ENCODE measurements at places on chromosomes 7 and 10. TPM values are rescaled to one million over a fixed set of nuclear protein-coding genes. Genes with fewer than 3 reads are reported as not detected.

DNA sequence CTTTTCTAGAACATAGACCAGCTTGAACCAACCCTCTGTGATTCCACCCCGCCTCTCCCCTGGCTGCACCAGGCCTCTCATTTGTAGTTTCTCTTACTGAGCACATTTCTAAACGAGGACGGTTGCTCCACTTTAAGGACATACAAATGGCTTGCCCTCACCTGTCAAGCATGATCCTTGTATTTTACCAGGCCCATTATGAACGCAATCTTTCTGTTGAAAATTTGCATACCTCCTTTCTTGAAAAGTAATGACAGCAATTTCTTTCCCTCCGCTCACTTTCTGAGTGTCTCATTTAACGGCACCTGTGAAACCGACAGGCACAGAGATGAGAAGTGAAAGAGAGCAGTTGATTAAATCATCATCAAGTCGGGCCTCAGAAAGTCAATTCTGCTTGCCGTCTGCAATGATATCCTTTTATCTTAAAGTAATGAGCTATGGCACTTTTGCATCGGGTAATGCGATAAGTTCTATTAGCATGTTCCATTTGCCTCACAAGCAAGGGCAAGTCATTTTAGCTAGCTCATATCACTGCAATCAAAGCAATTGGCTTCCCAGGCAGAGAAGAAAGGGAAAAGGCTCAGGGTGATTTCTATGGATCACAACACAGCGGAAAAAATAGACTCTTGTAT, 705.6 kb upstream of the GALNT17 start:
- DNase-seq, result no peak

- DNase-seq, result no peak
Observed at GRCh38 chr10:24210501-24210900, 1.6 kb downstream of the KIAA1217 start.

Gene TSPAN13
- 20.9 TPM for total RNA-seq

DNA sequence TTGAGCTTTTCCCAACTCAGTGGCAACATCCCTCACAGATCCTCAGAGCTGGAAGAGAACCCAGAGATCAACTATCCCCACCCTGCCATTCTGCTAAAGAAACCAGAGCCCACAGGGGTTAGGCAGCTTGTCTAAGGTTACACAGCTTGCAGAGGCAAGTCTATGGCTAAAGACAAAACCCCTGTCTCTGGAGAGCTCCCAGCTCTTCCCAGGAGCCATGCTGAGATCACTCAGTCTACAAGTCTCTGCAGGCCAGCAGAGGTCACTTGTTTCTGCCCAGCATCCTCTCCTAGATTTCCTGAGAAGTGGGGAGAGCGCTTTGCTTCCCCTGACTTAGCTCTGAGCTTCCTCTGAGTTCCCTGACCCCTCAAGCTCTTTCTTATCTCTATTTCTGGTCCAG, 28.5 kb upstream of the LOXL4 start:
- no peak for DNase-seq

DNA sequence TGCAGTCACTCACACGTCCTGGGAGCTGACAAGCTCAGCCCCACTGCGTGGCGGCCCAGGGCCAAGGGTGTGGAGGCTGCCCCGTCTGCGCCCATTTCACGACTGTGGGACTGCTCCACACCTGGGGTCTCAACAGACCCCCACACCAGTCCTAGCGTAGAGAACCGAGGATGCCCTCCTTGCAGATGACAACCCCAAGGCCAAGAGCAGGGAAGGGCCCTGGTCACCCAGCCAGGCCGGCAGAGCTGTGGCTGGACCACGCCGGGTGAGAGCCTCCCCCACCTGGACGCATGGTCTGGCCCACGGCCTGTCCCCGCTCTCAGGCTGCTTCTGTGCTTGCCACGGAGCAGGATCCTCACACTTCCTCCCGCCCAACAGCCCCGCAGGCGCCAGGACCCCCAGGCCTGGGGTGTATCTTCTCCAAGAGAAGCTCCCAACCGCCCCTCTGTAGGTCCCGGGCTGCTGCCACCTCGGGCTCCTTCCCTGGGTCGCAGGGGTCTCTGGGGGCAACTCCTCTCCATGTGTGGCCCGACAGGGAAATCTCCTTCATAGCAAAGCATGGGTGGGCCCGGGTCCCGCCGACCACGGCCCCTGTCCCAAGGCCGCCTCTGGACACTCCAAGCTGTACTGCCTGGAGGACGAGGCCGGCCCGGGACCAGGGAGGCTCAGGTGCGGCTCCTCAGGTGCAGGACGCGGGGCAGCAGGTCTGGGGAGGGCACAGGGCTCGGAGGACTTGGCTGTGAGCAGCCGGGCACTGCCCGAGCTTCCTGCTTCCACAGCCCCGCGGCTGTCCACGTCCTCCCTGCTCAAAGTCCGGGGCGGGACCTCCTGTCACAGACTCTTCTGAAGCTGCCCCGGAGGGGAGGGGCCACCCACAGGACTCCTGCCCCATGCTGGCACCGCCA, 88.8 kb downstream of the FOXL3 start:
- DNase-seq, result peak; percentile 47

Gene FRMD4A
- total RNA-seq, result 55.9 TPM

GRCh38 chr10:78556705-78557432, 511.9 kb upstream of the ZMIZ1 start:
- no peak for DNase-seq

DNA sequence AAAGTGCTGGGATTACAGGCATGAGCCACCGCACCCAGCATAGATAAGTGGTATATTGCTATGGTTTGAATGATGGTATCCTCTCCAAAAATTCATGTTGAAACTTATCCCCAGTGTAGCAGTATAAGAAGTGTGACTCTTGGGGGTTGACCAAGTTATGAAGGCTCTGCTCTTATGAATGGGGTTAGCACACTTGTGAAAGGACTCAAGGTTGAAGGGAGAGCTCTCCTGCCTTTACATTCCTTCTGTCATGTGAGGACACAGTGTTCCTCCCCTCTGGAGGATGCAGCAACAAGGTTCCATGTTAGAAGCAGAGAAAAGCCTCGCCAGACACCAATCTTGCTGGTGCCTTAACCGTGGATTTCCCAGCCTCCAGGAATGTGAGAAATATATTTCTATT, 58.0 kb downstream of the ADK start:
- DNase-seq, result no peak

- DNase-seq, result no peak
Observed at GRCh38 chr7:150307904-150308303, 15.3 kb upstream of the LRRC61 start.

Gene DENND2A
- 19.2 TPM for total RNA-seq

DNA sequence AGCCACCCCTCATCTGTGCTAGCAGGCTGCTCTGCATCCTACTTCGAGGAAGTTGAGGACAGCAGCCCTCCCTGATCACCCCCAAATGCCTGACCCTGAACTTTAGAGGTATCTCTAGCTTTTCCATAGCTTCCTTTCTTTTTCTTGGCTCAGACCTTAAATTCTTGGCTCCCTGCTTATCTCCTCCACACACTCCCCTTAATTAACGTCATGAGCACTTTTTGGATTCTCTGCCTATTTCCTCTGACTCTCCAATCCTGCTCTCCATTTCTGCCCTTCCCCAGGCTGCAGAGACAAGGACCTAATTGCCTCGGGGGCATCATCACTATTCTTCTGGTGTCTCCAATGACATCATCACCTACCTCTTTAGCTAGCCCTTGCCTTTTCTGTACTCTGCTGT, 40.8 kb upstream of the SEC61G start:
- DNase-seq, result no peak

Gene CRPPA
- 2.4 TPM for total RNA-seq

GRCh38 chr10:124384591-124385190, 34.0 kb downstream of the OAT start:
- DNase-seq, result peak; percentile 64

Data from aorta (tissue), 5 donors.